Femur (tissue), 1 donor: ENCODE measurements at places on chromosomes 2 and 18.

DNA sequence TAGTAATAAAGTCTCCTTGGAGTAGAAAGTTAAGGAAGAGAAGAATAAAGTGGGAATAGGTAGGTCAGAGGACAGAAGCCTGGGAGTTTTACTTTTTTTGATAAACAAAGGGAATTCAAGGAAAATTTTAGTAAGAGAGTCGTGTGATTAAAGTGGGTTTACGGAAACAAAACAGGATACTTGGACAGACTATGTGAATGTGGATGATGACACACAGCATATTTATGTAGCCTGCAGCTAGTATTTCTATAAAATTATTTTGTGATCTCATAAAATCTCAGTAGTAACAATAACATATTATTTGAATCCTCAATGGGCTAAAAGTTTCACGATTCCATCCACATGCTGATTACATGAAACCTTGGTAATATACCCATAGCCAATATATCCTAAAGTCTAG, 450.7 kb upstream of the PIK3C3 start:
- no peak for DNase-seq

- no peak for DNase-seq
Observed at GRCh38 chr2:153912798-153913396, 41.2 kb downstream of the GALNT13 start.

DNA sequence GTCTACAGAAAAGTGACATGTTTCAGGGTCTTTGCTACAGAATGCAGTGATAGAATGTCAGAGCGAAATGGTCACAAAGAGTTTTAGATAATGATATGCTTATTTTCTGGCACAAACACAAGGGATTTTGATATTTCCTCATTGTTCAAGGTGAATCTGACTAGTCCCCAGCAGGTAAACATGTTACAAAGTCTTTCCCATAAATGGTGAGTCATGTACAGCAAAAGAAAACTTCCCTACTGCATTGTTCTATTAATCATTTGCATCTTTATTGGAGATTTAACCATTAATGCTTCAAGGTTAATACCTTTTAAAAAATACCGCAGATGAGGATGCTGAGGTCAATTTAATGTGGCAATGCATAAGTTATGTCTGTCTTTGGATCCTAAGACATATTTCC, 19.1 kb upstream of the TRIB2 start:
- no peak for DNase-seq

DNA sequence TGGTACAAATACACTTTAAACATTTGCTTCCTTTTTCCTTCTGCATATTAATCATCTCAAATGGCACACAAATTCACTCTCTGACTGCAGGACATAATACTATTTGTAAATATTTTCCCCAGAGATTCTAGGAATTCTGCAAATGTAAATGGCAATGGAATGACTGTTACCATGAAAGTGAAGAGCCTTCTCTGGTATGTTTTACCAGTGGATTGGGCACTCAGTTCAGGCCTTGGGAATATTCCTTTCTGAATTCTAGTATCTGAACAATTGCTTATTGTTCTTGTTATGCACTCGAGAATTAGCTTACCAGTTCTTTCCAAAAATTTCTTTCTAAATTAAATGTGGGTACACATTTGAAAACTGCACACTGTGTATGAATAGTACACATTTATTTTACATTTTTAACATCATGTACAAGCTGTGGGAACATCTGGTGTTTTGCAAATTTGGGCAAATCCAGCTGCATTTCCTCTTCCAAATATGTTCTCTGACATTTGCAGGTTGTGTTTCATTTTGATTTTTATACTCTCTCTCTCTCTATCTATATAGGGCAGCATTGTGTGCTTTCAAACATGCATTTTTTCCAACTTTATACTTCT, 289.1 kb downstream of the NBAS start:
- DNase-seq: no peak

- DNase-seq: no peak
Observed at GRCh38 chr2:85600235-85600575, 2.3 kb downstream of the TMEM150A start.

- no peak for DNase-seq
Observed at GRCh38 chr2:145411493-145411892, 891.6 kb upstream of the ZEB2 start.

GRCh38 chr2:196403471-196403870, 232.1 kb upstream of the STK17B start:
- no peak for DNase-seq

DNA sequence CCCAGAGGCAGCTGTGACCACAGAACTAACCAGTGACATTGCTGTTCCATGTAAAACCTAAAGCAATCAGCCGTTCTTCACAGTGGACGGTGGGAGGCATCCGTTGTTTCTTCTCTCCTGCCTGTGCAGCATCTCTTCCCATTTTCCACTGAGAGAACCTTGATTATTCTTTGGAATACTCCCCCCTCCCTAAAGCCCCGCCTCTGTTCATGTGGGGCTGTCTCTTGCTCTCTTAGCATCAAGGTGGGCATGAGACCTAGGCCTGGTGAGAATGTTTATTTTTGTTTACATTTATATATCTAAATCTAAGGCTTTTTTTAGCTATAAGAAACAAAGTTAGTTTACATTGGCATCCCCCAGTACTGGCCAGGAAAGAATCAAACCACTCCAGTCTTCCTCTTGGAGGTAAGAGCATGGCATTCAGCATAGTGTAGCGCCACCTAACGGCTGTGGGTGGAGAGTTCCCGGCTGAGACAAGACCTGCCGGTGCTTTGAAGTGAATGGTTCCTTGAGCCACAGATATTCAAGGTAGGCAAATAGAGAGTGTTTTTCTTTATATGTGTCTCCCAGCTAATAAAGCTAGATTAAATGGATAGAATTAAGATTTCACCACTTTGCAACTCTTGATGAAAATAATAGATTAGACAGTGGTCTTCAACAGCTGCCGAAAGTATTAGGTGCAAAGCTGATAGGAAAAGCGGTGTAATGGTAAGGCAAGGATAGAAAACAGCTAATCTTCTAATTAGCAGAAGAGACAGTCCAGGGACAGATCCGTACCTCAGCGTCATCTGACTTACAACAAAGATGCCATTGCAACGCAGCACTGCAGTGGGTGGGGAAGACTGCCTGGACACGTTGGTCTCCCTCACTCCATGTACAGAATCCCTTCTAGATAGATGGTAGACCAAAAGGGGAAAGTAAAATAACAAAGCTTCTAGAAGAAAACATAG, 219.6 kb upstream of the RAB12 start:
- DNase-seq: peak; percentile 81

GRCh38 chr18:42813570-42813969, 301.9 kb downstream of the RIT2 start:
- no peak for DNase-seq

- no peak for DNase-seq
Observed at GRCh38 chr18:54712758-54713157, 115.5 kb upstream of the RAB27B start.

DNA sequence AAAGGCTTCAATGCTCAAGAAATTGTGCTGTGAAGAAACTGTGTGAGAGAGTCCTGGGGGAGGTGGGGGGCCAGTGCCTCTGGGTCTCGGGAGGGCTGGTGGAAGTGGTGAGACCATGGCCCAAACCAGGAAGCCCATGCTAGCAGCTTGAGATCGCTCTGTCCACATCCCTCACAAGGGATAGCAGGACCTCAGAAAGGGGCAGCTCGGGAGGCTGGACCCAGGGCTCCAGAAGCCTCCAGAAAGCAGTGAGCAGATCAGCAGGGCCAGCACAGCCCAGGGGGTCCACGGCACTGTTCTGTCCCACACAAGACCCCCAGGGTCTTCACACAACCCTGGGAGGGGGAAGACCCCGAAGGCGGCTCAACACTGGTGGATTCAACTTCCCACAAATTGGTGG, 24.1 kb downstream of the ST8SIA5 start:
- DNase-seq: no peak

DNA sequence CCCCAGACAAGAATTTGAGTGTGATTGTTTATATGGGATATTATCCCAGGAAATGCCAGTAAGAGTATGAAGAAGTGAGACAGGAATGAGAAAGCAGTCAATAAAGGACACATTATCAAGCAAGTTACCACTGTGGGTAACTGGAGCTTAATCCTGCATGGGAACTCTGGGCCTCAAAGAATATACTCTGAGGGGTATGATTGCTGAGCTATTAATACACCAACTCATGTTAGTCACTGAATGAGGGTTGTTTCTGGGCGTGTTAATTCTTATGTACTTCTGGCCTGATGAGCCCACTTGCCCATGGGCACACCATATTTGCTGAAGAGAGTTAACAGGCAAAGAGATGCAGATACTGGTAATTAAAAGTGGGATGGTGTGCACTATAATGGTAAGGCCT, 26.6 kb upstream of the PAIP2B start:
- no peak for DNase-seq

GRCh38 chr18:46040033-46040746, 31.9 kb downstream of the PSTPIP2 start:
- DNase-seq: no peak

DNA sequence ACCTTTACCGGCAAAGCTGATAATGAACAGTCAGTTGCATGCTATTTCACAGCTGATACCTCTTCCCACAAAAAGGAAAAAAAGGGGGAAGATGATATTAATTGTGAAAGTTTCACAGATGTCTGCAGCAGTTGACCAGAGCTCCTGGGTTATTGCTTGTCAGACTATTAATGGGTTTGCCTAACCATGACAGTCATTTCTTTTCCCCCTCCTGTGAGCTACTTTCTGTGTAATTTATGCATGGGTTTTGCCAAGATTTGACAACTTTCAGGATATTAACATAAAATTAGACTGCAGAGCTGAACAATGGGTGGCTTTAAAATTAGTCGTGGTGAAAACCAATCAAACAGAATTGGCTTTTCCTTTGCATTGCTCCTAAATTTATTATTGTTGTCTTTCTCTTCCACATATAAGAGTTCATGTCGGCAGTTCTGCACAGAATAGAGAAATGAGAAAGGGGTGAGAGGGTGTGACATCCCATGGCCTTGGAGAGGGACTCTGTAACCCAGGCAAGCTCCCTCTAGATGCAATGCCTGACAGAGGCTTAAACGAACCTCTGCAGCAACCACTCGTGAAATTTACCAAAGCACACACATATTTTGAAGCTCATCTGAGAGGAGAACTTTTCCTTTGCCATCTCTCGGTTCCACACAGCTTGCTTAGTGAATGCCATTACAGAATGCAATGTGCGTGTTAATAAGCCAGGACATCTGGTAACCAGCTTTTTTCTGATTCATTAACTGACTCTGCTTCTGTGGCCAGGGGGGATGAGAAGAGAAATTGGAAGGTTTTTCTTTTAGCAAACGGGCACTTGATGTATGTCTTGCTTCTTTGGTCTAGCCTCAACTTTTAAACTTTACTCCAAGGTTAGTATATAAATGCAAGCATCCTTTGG, 82.2 kb upstream of the ITGA4 start:
- no peak for DNase-seq

GRCh38 chr2:170484552-170484951, 230.6 kb upstream of the SP5 start:
- no peak for DNase-seq

- DNase-seq: no peak
Observed at GRCh38 chr2:215483431-215483830, 47.6 kb upstream of the FN1 start.

DNA sequence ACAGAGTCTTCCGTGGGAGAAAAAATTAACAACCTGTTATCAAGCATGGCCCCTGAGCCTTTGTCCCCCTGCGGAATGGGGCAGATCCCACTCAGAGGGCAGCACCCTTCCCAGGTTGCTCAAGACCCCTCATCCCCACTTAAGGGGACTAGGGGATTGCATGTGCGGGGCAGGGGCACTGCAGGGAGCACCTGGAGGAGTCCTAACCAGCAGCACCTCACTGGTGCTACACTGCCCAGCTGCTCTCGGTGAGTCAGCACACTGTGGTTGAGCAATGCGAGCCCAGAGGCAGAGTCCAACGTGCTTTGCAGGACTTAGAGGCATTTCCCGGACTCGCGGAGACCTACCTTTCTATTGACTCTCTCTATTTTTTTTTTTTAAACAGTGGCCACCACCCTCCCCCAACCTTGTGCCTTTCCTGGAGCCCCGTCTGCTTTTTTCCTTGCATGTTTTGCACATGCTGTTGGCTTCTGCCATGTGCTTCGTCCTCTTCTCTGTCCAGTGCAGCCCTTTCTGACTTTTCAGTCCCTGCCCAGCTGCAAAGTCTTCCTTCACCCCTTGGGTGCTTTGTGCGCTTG, 74.0 kb downstream of the IL1R2 start:
- no peak for DNase-seq

GRCh38 chr2:20999906-21000645, 43.8 kb downstream of the APOB start:
- DNase-seq: peak; percentile 40

GRCh38 chr18:76570856-76571255, 75.8 kb upstream of the ZNF516 start:
- DNase-seq: no peak

DNA sequence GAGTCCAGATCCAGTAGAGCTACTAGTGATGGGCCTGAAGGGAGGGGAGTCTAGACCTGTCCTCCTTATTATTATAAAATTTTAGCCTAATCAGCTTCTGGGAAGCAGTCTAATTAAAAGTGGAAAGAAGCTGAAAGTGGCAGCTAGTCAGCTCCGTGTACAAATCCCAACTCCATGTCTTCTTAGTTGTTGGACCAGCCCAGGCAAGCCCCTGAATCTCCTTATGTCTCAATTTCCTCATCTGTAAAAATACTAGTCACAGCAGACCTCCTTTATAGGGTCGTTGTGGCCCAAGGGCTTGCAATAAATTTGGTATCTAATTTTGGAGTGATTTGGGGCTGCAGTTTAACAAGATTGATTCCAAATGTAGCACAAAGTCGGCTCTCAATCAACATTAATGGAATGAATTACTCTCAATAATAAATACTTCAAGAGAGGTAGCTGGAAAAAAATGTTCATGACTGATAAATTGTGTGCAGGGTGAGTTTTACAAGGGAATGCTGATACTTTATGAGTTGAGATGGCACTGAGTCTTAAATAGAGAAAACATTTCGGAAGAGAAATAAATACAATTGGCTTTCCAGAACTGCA, 118.3 kb upstream of the NDUFV2 start:
- no peak for DNase-seq

- no peak for DNase-seq
Observed at GRCh38 chr18:76874642-76875389, 52.5 kb downstream of the ZNF236 start.

DNA sequence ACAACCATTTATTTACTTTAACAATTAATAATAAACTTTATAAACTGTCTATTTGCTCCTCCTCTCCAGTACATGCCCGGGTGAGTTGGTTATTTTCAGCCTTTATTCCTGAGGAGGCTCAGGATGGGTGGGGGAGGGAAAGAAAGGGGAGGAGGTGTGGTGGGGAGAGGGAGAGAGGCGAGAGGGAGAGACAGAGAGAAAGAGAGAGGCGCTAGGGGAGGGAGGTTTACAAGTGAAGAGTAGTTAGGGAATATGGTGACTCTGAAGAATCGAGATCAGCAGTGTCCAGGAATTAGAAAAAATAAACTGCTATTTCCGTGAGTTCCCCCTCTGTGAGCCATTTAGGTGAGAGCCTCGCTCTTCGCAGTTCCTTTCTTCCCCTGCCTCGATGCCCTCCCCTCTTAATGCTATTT, 138.9 kb downstream of the MEIS1 start:
- DNase-seq: no peak

GRCh38 chr2:241036964-241037421, 38.6 kb downstream of the SNED1 start:
- DNase-seq: no peak

- no peak for DNase-seq
Observed at GRCh38 chr18:25166113-25166512, 185.9 kb downstream of the ZNF521 start.
